ENCODE measurements at places on chromosomes 5 and 9.

DNA sequence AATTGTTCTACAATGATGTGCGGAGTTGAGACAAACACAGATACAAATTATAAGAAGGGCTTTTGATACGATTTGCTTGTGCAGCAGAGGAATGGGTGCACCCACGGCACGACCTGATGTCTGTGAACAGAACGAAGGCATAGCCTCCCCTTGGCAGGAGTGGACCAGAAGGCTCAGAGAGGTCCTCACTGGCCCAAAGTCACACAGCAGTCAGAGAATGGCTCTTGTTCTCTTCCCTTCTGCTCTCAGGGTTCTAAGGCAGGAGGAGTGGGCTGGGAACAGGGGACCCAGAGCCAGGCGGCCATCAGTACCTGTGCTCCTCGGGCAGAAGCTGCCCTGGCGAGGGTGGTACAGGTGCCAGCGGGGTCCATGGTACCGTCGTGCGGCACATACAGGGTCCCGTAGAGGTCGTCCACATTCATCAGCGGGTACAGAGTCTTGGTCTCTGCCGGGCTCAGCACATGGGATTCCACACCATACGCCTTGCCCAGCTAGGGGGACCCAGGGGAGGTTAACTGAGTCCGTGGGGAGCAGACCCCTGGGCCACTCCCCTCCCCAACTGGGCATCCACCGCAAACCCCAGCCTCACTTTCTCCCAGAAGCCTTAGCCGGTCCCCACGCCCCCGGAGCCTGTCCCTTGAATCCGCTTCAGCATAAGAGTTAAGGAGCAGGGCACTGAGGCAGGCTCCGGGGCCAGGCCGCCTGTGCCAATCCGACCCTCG, 7.0 kb downstream of the SARDH start:
- DNase-seq = peak; percentile 72

- peak; percentile 96 for DNase-seq
Measured at GRCh38 chr9:128635266-128636023, 21.2 kb downstream of the DYNC2I2 start.

DNA sequence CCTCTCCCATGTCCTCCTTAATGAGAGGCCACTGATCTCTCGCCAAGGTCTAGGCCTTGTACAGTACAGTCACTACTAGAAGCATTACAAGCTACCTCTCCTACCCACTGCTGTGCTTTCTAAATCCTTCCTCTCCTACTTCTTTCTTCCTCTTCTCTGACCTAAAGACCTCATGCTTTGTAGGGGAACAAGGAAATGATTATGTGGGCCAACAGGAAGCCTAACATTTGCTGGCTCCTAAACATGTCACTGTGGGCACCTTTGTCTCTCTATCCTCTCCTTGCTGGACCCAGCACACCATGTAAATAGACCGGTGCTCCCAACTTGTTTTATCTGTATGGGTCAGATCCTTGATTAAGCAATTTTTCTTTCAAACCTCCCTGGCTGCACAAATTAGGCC, 16.7 kb downstream of the SLC28A3 start:
- DNase-seq = no peak

DNA sequence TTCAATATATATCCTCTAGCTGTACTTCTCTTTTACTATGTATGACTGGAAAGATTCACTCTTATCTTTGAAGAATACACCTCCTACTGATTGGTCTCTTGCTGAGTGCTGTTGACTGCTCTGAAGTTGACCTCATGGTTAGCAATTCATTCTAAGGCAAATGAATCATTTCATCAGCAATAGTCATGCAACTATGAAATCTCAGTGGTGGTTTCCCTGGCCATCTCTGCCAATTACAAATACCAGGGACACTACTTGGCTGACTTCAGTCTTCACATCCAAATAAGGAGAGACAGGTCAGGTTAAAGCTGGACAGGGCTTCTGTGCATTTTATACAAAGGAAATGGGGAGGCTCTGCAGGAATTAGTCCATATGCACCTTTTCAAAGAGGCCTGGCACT, 333.5 kb upstream of the ACTBL2 start:
- no peak for DNase-seq

- DNase-seq = no peak
Measured at GRCh38 chr5:1052641-1053390, 44.2 kb downstream of the NKD2 start.

- DNase-seq = peak; percentile 54
Measured at GRCh38 chr5:5374009-5374715, 48.3 kb upstream of the ICE1 start.

GRCh38 chr5:93018461-93018860, 562.6 kb downstream of the NR2F1-AS1 start:
- DNase-seq = no peak

DNA sequence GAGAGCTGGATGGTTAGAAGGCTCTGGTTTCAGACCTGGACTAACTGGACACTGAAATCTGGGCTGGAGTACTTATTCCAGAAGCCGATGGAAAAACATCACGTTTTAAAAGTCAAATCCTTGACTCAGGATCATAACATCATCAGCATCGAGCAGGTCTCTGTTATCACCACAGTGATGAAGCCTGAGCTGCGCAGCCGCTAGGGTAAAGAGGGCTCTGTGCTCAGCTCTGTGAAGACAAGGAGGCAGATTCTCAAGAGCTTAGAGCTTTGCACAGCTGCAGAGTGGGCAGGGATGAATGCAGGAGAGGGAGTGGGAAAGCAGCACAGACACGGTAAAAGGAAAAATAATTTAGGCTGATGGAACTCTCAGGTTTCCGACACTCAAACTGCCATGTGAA, 208.8 kb upstream of the TAS2R1 start:
- no peak for DNase-seq

DNA sequence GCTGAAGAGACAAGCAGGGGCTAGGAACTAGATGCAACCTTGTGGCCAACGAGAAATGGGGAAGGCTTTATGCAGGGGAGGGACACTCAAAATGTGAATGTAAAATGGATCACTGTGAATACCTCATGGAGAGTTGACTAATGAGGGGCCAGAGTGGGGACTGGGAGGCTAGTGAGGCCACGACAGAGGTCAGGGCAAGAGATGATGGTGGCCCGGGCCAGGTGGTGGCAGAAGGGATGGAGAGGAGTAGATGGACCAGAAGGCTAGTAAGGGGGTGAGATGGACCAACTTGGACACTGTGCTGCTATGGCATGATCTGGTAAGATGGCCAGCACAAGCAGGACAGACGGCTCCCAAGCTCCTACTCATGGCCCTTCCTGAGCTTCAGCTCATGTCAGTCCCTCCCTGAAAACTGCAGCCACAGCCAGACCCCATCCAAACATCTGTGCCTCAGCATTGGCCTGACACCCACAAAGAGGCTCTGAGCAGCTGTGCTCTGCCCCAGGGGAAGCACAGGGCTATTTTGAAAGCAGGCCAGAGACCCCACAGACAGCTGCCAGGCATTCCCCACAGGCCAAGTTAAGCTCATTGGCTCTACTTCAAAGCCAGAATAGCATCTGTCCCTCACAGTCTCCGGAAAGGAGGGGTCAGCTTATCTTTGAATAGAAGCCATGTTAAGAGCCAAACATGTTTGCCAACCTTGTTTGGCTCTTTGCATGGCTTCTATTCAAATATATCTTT, 22.1 kb downstream of the P4HA2 start:
- DNase-seq = peak; percentile 45

GRCh38 chr5:179343021-179343718, 2.1 kb downstream of the ADAMTS2 start:
- DNase-seq = no peak

DNA sequence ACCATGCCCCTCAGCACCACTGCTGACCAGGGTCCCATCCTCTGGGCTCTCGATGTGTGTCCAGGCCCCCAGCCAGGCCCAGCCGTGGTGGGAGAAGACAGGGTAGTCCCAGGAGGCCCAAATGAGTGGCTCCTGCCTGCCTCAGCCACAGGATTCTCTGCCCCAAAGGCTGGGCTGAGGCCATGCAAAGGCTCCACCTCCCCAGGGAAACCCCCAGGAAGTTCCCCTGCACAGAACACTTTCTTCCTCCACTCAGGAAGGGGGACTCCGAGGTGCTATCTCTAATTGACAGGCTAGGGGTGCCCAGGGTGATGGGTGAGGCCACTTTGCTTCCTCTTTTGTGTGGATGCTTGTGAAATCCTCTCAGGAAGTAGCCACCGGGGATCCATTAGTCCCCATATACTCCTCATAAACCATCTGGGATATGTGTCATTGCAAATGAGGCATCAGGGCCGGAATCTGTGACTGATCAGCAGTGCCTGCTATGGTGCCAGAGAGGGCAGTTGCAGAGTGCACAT, 23.1 kb upstream of the TDRD7 start:
- DNase-seq = no peak

DNA sequence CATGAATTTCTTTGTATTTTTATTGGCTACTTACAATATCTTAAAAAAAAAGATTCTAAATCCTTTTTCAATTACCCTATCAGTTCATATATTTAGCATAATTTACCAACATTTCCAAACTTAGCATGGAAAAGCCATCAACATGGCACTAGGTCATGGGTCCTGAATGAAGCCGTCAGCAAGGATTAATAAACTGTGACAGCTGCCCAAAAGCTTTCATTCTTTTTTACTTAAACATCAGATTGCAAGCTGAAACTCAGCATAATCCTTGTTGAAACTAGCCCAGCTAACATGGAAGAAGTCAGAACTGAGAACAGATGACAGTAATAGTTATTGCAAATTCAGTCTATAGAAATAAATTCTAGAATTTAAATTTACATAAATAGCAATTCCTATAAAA, 209.8 kb downstream of the ADAMTS6 start:
- DNase-seq = no peak

- DNase-seq = peak; percentile 72
Measured at GRCh38 chr9:114000063-114000454, 78.0 kb downstream of the AMBP start.

GRCh38 chr9:76302947-76303550, 91.2 kb downstream of the RFK start:
- no peak for DNase-seq

GRCh38 chr5:43603344-43604217, 601 bp downstream of the NNT start:
- DNase-seq = peak; percentile 87

- no peak for DNase-seq
Measured at GRCh38 chr5:61678966-61679365, 346.9 kb downstream of the ZSWIM6 start.

- DNase-seq = peak; percentile 31
Measured at GRCh38 chr5:135020111-135020895, 13.7 kb downstream of the PITX1 start.

- DNase-seq = no peak
Measured at GRCh38 chr5:153798830-153799229, 239.9 kb downstream of the FAM114A2 start.

DNA sequence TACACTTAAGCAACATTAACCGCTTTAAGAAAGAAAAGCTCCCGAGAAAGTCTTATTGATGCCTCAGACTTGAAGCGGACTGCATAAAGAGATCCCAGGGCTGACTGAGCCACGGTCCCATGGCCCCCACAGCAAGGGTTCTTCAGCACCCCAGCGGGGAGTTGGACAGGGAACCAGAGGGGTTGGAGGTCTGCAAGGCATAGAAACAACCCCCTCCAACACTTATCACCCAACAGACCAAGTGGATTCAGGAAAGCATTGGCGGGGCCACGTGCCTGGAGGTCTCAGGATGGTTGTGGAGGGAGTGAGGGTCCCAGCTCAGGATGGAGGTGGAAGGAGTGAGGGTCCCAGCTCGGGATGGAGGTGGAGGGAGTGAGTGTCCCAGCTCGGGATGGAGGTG, 143.7 kb upstream of the IRX2 start:
- peak; percentile 43 for DNase-seq

GRCh38 chr9:98091735-98092612, 27.0 kb downstream of the TRIM14 start:
- no peak for DNase-seq

- DNase-seq = no peak
Measured at GRCh38 chr5:38338455-38338854, 80.1 kb downstream of the EGFLAM start.

DNA sequence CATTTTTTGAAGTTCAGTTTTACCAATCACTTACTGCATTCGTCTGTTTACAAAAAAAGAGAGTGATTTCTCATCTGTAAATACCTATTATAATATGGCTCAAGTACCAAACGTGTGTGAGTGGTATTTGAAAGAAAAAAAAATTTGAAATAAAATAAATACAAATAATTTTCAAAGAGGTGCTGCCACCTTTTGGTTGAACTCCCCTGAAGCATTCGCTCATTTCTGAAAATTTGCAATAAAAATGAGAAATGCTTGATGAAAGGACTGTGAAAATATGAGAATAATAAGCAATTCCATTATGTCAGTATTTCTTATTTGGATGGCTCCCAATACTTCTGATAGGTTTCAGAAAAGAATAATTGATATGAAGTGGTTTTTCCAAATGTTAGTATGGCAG, 409.9 kb downstream of the CTNND2 start:
- DNase-seq = no peak

- no peak for DNase-seq
Measured at GRCh38 chr5:113224605-113225065, 210.2 kb downstream of the TSSK1B start.

- no peak for DNase-seq
Measured at GRCh38 chr5:151620461-151620840, 29.3 kb upstream of the FAT2 start.

GRCh38 chr5:32984851-32985610, 273.9 kb downstream of the NPR3 start:
- DNase-seq = no peak

DNA sequence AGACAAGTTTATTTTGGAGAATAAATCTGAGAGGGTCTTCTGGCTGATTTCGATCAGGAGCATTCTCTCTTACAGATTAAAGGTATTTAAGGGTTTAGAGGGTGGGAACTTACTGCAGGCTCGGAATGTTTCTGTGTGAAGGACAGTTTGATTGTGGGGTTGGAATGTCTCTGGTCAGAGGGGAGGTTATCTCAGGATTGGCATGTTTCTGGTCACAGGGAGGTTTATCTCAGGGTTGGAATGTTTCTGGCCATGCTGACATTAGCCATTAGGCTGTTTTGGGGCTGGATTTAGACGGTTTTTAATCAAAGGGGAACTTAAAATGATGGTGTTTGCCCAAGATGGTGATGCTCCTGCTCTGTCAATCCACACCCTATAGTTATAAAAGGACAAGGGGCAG, 95.2 kb downstream of the SLCO4C1 start:
- DNase-seq = no peak

DNA sequence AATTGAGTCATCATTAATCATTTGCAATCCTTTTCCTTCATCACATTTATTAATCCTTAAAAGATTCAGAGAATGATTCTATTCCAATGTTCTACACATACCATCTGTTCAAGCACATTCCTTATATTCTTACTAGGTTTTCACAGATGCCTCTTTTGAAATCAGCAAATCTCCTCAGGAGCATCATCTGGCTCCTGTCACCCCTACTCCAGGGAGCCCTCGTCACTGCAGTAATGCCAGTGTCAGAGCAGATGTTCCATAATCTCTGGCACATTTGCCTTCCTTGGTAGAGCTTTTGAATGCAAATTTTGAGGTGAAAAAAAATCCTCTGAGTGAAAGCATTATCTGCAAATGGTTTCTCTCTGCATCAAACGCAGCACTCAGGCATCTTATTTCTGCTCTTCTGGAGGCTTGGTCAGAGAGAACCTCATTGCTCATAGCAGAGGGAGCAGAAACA, 7.6 kb upstream of the KCNV2 start:
- no peak for DNase-seq

DNA sequence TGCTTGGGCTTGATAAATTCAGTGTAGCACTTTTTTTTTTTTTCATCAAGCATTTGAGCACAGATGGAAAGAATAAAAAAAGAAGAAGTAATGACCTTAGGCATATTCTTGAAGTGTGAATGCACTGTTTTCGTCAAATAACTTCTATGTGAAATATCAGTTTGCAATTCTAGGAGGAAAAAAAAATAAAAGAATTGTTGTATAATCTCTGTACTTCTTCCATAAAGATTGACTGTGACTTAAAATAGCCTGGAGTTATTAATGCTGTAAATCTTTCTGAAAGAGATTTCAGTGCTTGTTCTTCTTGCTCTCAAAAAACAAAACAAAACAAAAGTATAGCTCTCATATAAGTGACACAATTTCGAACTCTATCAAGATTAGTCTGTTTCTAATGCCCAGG, 536.9 kb upstream of the ZNF608 start:
- no peak for DNase-seq
